ENCODE measurements at places on chromosomes 1 and 21. TPM values are rescaled to one million over a fixed set of nuclear protein-coding genes. Genes with fewer than 3 reads are reported as not detected.
A peak's percentile ranks its signal among the peaks of the same experiment; 100 is the strongest.

The KCND3 gene
- not detected for polyA plus RNA-seq

The ANKRD65 gene
- not detected for polyA plus RNA-seq

The CYP4X1 gene
- not detected for polyA plus RNA-seq

The NBPF6 gene
- polyA plus RNA-seq = not detected

The ADGRL2 gene
- polyA plus RNA-seq = not detected

The HSPB7 gene
- polyA plus RNA-seq = not detected

The FCGR3B gene
- polyA plus RNA-seq = 8.8 TPM

The SELL gene
- 1,884 TPM for polyA plus RNA-seq

The EPS8L3 gene
- polyA plus RNA-seq = not detected

The LRRC7 gene
- 0.36 TPM for polyA plus RNA-seq

The DIO1 gene
- 0.11 TPM for polyA plus RNA-seq

The SPATA45 gene
- not detected for polyA plus RNA-seq

DNA sequence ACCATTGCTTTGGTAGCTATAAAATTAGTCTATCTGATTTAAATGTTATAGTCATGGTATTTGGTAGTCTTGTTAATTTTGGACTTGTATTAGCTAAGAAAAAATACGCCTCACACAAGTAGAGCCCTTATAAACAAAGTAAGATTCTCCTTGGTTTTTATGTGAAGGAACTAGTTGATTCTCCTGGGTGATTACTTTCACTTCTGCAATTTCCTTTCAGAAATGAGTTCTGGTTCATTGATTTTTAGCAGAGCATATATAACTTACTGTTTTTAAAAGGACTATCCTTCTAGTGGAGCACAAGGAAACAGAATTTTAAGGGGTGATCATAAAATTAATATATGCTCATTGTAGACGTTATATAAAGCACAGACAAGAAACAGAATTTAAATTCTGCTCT is 120.1 kb downstream of the BACH1 start:
- DNase-seq = no peak

- DNase-seq = no peak
These were observed 1.3 kb upstream of the TMEM54 start for GRCh38 chr1:32902535-32902920.

- no peak for DNase-seq
These were observed 382.2 kb downstream of the NTNG1 start for GRCh38 chr1:107523061-107523460.

DNA sequence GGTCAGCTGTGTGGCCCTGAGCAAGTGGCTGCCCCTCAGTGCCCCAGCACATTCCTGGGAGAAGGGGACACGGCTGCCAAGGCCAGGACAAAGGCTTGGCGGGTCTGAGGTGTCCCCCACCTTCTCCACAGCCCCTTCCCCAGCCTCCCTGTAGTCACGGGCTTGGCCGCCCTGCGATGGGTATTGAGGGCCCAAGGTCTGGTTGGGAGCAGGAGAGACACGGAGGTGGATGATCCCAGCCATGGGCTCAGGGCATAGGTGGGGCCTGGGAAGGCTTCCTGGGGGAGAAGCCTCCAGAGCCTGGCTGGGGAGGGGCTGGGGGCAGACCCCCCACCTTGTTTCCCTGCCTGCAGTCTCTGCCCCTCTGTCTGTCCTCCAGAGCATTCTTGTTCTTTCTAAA is 27.0 kb downstream of the TTC39A start:
- DNase-seq = no peak

DNA sequence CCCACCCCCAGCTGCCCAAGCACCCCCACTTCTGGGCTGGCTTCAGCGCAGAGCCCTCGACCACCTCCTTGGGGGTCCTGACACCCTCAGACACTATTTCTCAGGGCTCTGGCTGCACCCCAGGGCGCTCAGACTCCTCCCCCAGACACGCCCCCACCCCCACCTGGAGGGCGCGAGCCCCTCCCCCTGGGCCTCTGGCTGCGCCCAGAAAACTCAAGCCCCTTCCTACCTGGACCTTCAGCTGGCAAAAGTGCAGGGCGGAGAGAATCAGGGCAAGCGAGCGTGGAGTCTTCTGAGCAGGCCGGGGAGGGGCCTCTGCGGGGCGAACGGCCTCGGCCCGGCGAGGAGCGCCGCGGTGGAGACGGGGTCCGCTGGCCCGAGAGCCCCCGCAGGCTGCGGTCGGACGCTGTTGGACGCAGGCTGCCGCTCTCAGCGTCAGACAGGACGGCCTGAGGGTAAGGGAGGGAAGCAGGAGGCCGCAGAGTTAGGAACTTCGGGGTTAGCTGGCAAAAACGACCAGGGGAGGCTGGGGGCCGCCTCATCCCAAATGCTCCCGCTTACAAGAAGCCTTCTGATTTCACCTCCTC is 17.4 kb upstream of the NBPF1 start:
- no peak for DNase-seq

DNA sequence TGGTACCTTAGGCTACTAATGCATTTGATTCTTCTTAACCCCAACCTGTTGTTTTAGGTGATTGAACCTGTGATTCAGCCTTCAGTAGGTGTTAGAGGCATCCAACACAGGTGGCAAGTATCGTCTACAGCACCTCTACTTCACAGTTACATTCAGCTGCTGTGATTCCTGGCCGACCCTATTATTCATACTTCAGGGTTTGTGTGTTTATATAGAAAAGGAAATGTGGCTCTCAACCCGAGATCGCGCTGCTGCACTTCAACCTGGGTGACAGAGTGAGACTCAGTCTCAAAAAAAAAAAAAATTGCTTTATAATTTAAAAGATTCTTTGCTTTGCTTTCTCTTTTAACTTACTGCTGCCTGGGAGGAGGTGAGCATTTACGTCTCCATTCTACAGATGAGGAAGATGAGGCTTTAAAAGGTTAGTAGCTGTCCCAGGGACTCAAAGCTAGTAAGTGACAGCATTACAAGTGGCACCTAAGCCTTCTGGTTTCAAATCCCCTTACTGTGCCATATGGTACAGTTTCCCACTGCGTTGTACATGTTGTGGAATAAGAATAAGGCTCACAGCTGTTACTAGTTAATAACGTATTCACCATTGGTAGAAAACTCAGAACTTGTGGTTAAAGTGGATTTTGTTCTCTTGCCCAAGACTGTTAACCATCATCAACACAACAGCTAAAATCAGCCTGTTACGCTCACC is 9.9 kb upstream of the GPR25 start:
- DNase-seq = peak; percentile 64

- no peak for DNase-seq
These were observed 1.2 kb downstream of the SH2D5 start for GRCh38 chr1:20731057-20731991.

GRCh38 chr1:89114662-89115061 is 11.3 kb downstream of the GBP2 start:
- no peak for DNase-seq

GRCh38 chr1:160006312-160006940 is 25.4 kb downstream of the PIGM start:
- DNase-seq = peak; percentile 35

- DNase-seq = no peak
These were observed 191.2 kb downstream of the GRIK1 start for GRCh38 chr21:29748391-29749167.

- DNase-seq = no peak
These were observed 5.2 kb downstream of the ZDHHC18 start for GRCh38 chr1:26831546-26832248.

DNA sequence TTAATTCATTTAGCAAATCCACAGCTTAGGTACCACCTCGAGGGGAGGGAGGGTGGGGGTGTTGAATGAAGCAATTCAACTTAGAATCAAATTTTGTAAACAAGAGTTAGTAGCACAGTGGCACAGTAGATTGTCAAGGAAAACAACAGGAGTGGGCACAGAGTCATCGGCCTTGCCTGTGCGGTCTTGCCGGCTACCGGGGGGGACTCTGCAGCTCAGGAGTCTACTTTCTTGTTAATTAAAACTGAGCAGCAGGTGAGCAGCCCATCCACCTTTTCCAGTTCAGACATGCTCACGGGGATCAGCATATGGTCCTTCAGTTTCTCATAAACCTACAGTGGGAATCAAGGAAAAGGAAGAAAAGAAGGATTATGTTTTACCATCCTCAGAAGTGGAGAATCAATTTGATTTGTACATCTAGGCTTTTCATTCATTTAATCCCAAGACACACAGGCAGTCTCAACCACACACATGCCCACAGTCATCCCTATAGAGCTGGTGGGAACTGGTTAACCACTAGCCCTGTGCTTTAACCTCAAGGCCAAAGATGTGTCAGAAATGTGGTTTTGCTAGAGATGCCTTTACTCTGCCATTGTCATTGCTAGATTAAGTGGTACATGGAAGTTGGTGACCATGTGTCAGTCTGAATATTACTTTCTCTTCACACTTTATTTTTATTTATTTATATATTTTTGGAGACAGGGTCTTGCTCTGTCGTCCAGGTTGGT is 45.0 kb upstream of the BCL10 start:
- DNase-seq = peak; percentile 14

- no peak for DNase-seq
These were observed 37.8 kb downstream of the SMAP2 start for GRCh38 chr1:40411294-40411693.

GRCh38 chr1:70486676-70487458 is 75.8 kb downstream of the CTH start:
- no peak for DNase-seq

- DNase-seq = no peak
These were observed 25.6 kb upstream of the CCDC181 start for GRCh38 chr1:169452921-169453320.

DNA sequence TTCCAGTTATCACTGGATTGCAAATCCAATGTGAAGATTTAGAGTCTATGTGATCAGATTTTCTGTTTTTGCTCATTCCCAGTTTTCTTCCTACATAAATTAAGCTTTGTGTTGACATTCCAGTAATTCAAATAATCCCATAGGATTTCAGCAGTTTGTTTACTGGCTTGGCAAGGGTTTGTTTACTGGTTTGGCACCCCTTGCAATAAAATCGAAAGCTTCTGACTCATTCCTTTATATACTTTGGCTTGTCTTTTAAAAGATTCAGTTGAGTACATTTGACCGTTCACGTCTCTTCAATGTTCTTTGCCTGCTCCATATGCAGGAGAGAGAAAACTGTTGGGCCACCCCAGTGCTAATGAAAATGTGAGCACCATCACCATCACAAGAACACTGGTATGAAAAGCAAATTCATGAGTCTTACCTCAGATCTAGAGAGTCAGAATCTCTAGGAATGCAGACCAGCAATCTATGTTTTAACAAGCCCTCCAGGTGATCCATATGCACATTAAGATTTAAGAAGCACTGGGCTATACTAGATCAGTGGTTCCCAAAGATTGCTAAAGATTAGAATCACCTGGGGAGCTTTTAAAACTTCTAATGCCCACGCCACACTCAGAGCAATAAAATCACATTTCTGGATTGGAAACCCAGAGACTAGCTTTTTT is 32.8 kb downstream of the ZC3H11B start:
- no peak for DNase-seq

DNA sequence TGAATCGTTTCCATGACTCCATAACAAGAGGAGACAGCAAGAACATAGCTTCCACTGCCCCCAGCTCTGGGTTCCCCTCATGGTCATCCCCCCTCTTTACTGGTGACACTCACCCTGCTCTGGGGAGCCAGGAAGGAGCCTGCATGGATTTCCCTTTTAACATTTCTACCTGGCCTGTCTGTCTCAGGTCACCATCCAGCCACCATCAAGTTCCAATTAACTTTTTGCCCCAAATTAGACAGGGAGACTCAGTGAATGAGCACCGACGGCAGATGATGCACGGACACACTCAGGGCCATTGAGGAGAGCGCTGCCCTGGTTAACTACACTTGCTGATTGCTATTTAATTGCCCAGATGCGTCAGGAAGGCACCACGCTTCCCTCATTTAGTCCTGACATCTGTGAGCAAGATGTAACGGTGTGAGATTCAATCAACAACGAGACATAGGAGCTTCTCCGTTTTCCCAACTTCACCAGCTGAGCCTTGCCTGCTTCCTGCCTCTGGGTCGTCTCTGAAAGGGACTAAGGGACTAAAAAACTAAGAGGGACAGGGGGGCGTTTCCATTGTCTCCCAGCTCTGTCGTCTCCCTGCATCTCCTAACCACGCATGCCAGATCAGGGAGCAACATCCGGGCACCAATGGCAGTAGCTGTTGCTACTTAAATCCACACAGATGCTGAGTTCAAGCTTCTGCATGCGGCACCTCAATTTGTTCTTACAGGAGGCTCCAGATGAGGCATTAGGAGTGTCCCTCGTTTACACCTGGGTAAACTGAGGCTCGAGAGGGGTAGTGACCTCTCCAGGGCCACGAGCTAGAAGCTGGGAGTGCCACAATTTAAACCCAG is 426.7 kb downstream of the NPHP4 start:
- no peak for DNase-seq

- DNase-seq = no peak
These were observed 14.5 kb downstream of the KRTAP10-1 start for GRCh38 chr21:44525391-44526095.

DNA sequence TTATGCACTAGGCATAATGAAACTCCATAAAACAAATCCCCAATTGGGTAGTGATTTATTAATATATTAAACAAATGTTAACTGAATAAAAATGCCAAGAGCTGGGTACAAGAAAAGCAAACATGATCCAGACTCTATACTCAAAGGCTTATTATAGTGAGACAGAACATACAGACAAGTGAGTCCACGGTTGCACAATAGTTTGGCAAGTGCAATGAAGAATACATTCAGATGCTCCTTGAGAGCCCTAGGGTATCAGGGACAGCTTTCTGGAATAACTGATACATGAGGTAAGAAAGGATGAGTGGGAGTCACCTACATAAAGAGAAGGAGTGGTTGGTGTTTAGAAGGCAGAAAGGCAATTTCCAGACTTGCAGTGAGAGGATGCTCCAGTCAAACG is 85.1 kb downstream of the VAV3 start:
- DNase-seq = no peak

DNA sequence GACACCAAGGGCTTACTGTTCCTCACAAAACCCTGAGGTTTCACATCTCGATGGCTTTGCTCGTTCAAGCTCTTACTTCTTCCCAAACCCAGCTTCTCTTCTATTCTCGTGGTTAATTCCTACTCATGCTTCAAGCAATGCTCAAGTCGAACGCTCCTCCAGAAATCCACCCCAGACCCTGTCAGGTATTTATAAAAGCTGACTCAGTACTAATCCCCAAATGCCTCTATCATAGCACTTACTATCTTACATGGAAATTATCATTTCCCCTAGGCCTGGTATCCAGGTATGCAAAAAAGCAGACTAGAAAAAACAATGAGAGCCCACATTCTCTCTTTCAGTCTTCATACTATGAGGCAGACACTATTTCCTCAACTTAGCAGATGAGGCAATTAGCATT is 6.3 kb downstream of the EBNA1BP2 start:
- no peak for DNase-seq

- no peak for DNase-seq
These were observed 183.5 kb downstream of the PATJ start for GRCh38 chr1:61925591-61926298.

Data from immature natural killer cell (primary cell).